ENCODE measurements at places on chromosomes 7 and 10.

- DNase-seq: no peak
Measured at GRCh38 chr10:116877391-116877790, 28.1 kb downstream of the ENO4 start.

GRCh38 chr7:101402081-101402779 is 39.6 kb downstream of the COL26A1 start:
- no peak for DNase-seq

DNA sequence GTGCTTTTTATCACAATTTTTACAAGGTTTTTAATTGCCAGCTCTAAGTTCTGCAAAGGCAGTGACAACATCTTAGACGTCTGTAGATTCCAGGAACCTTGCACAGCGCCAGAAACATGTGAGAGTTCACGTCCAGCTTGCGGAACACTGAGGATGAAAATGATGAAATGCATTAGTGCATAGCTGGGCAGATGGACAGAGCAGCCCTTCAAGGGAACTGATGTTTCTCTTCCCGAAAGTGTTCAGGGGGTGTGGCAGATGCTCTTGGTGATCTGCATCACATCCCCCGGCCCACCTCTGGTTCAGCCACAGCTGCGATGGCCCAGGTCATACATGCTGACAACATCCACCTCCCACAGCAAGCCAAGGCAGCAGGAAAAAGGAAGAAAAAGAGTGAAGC is 40.9 kb downstream of the ITIH5 start:
- DNase-seq: no peak

DNA sequence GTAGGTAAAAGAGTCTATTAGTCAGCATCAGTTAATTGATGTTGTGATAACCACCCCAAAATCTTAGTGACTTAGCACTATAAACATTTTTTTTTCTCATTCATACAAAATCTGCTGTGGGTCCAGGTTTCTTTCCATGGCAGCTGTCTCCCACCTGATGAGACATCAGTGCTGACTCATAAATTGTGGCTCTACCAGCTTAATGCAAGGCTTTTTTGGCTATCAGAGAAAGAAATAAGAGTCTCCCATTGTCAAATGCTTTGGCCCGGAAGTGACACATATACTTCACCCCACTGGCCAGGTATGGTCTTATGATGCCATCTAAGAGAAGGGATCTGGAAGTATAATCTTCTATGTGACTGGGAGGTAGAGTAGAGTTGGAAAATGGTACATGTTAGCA is 14.5 kb downstream of the DNAJB9 start:
- no peak for DNase-seq

- DNase-seq: no peak
Measured at GRCh38 chr7:128197989-128198580, 43.0 kb upstream of the LEP start.

GRCh38 chr10:99562631-99563030 is 29.9 kb downstream of the NKX2-3 start:
- no peak for DNase-seq

DNA sequence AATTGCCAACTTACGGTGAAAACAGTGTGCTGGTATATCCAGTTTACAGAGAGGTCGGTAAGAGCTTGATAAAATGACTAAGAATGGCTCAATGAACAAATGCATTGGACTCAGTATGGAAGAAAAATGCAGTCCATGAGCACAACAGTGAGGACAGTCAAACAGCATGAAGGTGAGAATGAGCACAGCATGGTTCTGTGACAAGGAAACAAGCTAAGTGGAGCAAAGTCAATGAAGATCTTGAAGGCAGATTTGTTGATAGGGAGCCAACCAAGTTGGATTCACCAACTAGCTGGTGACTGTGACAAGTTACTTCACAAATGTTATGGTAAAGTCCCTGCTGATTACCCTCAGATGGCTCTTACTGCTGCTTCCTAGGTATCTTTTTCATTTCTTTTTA is 75.9 kb downstream of the SHOC2 start:
- no peak for DNase-seq

GRCh38 chr7:111438369-111439289 is 123.7 kb downstream of the IMMP2L start:
- no peak for DNase-seq

DNA sequence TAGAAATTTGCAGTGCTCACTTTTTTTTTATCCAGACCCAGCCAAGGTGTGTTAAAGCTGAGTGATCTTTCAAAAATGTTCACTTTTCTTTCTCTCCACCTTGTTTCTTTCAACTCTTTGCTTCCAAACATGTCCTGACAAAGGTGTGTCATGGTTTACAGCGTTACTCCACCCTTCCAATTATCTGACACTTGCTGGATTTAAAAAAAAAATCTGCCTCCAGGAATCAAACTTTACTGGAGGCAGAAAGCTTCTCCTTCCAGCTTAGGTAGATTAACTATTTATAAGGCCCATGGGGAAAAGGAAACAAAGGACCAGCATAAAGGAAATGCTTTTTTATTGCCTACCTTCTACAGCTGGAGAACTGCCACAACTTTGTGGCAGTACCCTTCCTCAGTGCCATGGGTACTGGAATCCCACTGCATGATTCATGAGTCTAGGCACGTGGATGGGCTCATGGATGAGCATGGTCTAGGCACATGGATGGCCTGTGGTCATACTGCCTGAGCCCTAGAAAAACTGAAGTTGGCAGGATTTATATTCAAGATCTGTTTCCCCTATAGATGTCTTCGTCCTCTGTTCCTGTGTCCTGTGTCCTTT is at the start of gene COL17A1:
Gene COL17A1 (minus strand): TSS at position 80 of the 600 bp plus-strand sequence. CDS start 5,207 bp downstream, outside the sequence.
- no peak for DNase-seq

DNA sequence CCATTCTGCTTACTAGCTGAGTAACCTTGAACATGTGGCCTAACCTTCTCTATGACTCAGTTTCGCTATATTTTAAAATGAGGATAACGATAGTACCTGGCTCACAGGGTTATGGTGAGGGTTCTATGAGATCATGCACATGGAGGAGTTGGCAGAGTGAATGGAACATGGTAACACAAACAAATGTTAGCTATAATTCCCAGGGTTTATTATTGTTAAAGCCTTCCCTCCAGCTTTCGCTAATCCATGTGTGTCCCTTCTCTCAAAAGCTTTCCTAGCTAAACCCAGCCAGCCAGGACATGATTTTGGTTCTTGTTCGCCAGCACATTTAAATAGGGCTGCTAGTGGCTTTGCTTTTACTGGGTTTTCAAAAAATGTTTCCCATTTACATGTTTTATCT is 361.0 kb upstream of the NFE2L3 start:
- no peak for DNase-seq

GRCh38 chr7:100360135-100360854 is 2.4 kb downstream of the PILRB start:
- DNase-seq: no peak

DNA sequence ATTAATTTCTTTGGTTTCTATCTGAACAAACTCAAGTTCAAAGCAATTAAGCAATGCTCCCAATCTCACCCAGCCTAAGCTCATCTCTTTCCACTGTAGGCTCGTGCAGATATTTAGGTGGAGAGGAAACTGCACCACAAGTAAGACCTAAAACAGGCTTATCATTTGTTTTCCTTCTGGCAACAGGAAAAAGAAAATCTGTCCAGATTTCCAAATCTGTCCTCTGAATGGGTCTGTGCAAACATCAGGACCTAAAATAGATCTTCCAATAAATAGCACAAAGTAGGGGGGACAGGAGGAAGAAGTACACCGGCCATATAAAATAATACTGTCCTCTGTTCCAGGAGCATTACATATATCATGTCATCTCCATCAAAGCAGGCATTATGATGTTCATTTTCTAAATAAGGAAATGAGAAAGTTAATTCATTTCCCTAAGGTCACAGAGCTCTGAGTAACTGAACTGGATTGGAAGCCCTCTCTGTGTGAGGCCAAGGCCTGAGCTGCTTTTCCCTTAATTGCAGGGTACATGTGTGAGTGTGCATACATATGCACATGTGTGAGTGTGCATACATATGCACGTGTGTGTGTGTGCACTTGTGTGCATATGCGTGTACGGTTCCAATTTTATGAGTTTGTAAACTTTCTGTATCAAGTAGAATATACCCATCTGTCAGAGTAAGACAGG is 92.8 kb upstream of the PARD3 start:
- no peak for DNase-seq

DNA sequence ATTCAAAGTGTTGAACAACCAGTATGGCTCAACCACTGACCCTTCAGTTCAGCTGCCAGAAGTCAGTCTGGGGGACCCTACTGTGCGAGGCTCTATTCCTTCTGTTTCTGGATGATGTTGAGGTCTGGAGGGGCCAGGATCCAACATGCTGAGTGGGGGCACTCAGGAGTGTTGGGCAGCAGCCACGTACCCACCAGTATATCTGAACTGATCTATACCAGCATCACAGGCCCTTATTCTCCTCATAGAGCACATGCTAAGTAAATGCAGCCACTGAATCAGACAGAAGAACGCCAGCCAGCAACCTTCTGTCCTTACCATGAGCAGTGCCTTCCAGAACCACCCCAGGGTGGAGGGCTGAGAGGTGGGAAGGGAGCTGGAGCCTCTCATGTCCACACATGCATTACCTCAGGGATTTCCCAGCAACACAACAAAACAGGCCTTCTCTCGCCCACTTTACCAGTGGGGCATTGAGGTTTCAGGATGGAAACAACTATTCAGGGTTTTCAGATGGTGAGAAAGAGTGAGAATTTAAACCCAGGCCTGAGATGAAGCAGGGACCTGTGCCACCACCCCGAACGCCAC is 6.8 kb upstream of the MSMB start:
- DNase-seq: no peak

DNA sequence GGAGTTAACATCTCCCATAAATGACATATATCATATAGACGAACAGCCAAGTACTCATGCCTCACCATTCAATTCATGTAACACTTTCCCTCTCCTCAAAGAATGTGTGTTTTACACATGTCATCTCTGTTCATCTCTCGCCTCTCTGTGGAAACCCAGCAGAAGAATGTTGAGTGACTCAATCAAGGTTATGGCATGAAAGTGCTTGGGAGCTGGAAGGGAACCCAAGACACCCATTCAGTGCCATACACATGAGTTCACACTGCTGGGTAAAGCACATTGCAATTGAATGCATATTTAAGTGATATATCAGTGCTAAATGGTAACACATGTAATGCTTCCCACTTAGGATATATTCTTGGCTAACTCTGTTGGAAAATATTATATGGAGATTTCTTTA is 322.9 kb downstream of the PTEN start:
- no peak for DNase-seq

- no peak for DNase-seq
Measured at GRCh38 chr7:139367438-139368155, 7.9 kb downstream of the LUC7L2 start.

DNA sequence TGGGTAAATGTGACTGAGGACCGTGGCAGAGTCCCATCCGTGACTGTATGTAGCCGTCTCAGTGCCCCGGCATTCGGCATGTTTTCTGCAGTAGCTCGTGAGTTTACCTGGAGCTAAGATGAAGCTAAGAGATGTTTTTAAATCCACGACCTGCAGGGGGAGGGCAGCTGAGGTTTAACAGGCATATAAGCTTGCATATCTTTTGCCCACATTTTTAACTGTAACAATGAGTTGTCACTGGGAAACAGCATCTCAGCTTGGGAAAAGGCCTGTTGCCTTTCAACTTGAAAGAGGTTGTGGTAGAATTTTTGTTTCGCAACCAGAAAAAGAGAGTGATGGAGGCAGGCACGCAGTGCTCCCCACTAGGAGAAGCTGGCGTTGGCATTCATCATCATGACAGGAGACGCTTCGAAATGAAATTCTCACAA is 77.7 kb downstream of the CELF2 start:
- DNase-seq: no peak

GRCh38 chr10:71638822-71639719 is 80.5 kb downstream of the C10orf105 start:
- DNase-seq: no peak

DNA sequence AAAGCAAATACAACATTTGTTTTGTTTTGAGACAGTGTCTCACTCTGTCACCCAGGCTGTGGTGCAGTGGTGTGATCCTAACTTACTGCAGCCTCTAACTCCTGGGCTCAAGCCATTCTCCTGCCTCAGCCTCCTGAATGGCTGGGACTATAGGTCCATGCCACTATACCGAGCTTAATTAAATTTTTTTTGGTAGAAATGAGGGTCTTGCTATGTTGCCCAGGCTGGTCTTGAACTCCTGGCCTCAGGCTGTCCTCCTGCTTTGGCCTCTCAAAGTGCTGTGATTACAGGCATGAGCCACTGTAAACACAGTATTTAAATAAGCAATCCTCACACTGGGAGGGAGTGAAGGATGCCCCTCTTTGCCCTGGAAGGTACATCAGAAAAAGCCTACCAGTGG is 4.0 kb upstream of the CAMK2G start:
- no peak for DNase-seq

GRCh38 chr10:13971601-13972475 is 358.9 kb downstream of the FRMD4A start:
- no peak for DNase-seq

DNA sequence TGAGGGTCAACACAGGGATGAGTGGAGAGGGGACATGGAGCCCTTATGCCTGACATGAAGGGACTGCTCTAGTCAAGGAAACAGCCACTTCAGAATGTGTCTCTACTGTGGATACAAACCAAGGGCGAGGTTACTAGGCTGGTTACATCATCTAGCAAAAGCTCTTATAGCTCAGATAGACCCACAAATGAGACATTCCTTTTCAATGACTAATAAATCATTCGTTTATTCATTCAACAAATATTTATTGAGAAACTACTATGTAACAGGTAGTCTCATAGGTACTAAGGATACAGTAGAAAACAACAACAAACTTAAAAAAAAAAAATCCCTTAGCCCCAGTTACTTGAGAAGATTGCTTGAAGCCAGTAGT is 219.5 kb downstream of the KIAA1217 start:
- no peak for DNase-seq

DNA sequence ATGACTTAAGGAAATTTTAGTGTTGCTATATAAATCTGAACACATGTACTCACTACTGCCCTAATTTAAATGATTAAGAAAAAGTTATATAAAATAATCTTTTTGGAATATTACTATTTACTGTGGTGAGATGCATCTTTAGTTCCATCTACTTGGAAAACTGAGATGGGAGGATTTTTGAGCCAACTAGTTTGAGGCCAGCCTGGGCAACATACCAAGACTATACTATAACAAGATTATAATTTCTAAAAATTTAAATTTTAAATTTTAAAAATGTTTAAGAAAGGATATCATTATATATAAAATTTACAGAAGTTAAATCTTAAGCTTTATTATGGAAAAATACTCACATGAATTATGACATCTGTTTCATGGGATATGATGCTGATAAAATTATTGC is 530.8 kb upstream of the IGFBP3 start:
- DNase-seq: no peak

- DNase-seq: no peak
Measured at GRCh38 chr7:66535414-66536329, 93.0 kb upstream of the KCTD7 start.
